ENCODE measurements at places on chromosomes 7 and 10.

GRCh38 chr10:1074748-1075308, 18.6 kb downstream of the WDR37 start:
- DNase-seq = no peak

GRCh38 chr10:3471472-3471871, 298.9 kb upstream of the PITRM1 start:
- DNase-seq = no peak

DNA sequence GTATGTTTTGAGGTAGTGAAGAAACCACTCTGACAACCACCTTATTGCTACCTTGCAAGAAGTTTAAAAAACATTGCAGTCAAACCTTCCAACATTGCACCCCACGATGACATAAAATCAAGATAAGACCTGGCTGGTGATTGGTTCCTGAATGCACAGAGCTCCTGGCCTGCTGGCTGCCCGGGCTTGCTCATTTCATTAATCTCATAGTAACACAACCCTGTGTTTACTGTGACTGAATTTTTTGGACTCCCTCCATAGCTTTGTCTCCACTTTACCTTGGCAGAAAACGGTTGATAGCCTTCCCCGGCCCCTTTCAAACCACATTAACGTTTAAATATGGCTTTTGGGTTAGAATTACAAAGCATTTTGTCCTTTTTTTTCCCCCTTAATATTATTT, 27.5 kb downstream of the VWA2 start:
- no peak for DNase-seq

DNA sequence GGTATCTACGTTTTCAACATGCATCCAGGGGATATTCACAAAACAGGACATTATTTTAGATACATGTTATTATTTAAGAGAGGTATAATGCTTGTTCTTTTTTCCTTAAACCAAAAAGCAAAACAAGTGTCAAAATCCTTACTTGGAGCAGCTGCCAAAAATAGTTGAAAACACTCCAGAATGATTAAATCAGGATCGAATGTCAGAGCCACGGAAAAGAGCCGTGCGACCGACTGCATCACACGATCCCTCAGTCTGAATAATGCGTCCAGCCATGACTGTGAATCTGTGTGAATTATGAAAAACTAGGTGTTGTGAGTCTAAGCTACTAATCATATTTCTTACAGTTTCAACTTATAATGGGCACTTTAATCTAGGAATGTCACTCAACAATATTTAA, 126.0 kb downstream of the PARD3 start:
- no peak for DNase-seq

DNA sequence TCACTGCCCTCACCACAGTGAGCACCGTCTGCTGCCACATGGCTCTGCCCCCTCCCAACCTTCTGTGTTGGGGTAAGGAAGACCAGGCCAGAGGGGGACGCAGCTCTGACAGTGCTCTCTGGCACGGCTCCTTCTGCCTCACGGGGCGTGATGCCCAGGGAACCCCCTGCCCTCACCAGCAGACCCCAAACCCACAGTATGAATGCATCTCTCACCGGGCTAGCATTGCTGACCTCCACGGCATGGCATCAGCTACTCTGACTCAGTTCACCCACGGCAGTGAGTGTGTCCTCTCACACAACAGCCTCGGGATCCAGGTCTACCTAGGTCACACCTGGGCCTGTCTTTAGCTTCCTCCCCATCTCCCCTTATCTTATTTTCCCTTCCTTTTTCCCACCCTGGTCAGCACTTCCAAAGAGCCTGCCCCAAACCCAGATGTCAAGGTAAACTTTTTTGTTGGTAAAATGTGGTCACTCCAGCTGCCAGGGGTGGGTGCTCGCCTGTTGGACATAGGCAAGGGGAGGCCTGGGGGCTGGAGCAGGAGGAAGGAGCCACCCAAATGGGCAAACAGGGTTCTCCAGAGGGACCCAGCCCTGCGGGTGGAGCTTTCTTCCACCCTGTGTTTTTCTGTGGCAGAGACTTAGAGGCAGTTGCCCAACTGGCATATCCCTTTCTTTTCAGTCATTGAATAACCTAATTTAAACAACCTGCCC, 4.4 kb downstream of the CALML3 start:
- no peak for DNase-seq
